Epithelial cell of proximal tubule (primary cell): ENCODE measurements at places on chromosomes 1 and 21. TPM values are rescaled to one million over a fixed set of nuclear protein-coding genes. Genes with fewer than 3 reads are reported as not detected.

GRCh38 chr1:87523466-87523865 is 194.8 kb downstream of the LMO4 start:
- no peak for DNase-seq

DNA sequence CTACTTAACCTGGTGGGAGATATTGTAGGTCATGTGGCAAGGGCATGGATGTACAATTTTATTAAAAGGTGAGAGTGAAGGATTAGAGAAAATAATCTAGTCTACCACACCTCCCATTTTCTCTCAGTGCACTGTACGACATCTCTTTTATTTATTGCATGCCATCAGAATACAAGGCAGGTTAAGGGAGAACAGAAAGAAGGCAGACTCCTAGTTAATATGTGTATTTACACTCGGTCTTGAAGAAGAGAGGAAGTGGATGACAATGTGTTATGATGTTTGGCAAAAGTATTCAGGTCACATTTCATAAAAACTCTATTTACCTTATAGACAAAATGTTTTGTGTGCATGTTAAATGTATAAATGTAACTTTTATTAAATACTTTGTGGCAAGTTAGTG is 306.1 kb downstream of the CTH start:
- DNase-seq: no peak

GRCh38 chr1:90721210-90722194 is 4.4 kb upstream of the BARHL2 start:
- DNase-seq: no peak

DNA sequence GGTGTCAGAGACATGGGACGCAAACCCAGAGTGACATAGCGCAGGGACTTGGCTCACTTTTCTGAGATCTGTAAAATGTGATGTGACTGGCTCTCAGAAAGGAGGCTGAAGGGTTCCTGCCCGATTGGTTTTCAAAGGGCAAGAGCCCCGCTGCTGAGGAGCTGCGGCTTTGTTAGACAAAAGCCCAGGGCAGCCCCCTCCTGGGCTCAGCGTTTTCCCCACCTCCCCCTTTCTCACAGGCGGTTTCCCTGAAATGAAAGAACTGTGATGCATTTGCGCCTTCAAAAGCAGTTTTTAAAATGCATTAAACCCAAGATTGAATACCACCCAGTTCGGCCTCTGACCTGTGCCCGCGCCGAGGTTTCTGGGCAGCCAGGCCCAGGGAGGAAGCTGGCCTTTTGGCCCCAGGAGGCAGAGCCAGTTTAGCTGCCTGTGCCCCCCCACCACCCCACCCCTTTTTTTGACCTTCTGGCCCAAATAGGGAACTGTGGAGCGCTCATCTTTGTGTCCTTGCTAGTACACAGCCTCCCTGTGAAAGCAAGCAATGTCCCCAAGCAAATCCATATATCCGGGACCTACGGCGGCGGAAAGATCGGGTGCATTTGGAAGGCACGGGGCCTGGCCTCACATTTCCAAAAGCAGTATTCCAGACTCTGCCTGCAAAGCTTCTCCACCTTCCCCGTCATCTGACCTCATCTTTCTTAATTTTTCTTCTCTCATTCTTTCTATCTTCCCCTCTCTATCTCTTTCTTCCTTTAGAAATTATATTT is 28.6 kb downstream of the CD247 start:
- DNase-seq: no peak

Gene MECR
- total RNA-seq: 19.7 and 38.8 TPM in 2 replicates

DNA sequence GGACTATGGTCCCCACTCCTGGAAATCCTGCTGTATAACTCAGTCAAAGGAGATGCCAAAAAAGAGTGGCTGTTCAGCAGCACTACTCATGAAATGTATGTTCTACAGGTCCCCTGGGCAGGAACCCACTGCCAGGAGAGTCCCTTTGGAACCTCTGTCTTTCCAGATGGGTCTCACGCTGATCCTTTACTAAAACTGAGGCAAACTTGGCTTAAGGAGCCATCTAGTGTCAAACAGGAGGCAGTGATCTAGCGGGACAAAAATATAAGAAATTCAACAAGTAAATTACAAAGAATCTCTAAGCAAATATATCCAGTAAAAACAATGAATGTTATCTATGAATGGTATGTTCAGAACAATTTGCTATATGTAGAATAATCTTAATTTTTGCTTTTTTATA is 80.5 kb upstream of the PRMT6 start:
- no peak for DNase-seq

DNA sequence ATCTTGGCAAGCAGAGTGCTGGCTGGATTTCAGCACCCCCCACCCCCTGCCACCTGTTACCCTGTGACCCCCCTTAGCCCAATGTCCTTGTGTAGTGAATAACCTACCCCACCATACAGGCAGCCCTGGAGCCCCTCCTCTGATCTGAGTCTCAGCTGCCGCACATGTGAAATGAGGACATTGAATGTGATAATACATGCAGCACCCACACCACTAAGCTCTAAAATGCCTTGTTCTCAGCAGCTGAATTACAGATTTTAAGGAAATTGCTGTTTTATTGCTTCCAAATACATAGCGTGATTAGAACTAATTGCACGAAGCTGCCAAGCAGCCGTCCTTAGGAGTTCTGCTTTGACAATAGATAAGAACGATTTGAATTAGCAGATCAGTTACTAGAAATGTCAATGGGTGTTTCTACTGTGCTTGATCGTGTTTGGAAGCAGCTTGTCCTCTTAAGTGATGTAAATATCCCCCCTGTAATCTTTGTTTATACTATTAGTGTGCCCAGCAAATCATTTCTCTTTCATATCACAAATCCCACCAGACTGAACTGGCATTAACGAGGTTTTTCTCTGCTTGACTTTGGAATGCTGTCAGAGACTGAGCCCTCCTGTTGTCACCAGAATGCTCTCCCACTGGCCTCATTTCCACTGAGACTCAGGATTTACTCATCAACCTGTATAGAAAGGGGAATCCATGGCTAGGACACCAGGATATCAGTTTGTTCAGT is 4.9 kb downstream of the SLAMF8 start:
- DNase-seq: no peak

- DNase-seq: no peak
Measured at GRCh38 chr1:115082949-115083348, 6.4 kb downstream of the TSPAN2 start.

- DNase-seq: no peak
Measured at GRCh38 chr1:67148516-67149178, 13.9 kb upstream of the C1orf141 start.

- no peak for DNase-seq
Measured at GRCh38 chr1:42279055-42279454, 56.0 kb downstream of the FOXJ3 start.

DNA sequence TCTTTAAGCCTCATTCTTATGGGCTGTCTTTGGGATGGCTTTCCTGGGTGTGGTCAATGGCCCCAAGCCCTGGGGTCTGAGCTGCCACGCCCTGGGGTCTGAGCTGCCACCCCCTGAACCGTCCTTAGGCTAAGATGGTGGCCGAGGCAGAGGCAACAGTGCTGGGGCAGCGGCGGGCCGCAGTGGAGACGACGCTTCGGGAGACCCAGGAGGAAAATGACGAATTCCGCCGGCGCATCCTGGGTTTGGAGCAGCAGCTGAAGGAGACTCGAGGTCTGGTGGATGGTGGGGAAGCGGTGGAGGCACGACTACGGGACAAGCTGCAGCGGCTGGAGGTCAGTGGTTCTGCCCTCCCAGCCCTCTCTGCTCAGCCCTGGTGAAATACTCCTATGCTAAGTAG is 10.3 kb upstream of the TUFT1 start:
- DNase-seq: no peak

GRCh38 chr1:223831755-223832636 is 13.8 kb downstream of the TP53BP2 start:
- no peak for DNase-seq

DNA sequence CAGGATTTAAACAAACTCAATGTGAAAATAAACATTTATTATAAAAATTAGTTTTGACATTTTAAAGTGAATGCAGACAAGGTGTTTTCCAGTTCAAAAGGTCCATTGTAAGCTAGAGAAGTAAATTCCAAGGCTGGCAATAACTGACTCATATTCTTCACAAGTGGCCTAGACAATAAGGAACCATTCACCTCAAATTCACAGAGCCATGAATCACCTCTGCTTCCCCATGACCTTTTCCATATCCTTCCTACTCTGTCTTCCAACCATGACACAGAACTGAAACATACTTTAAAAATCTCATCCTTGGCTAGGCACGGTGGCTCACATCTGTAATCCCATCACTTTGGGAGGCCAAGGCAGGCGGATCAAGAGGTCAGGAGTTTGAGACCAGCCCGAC is 24.8 kb downstream of the F11R start:
- DNase-seq: peak; percentile 96

DNA sequence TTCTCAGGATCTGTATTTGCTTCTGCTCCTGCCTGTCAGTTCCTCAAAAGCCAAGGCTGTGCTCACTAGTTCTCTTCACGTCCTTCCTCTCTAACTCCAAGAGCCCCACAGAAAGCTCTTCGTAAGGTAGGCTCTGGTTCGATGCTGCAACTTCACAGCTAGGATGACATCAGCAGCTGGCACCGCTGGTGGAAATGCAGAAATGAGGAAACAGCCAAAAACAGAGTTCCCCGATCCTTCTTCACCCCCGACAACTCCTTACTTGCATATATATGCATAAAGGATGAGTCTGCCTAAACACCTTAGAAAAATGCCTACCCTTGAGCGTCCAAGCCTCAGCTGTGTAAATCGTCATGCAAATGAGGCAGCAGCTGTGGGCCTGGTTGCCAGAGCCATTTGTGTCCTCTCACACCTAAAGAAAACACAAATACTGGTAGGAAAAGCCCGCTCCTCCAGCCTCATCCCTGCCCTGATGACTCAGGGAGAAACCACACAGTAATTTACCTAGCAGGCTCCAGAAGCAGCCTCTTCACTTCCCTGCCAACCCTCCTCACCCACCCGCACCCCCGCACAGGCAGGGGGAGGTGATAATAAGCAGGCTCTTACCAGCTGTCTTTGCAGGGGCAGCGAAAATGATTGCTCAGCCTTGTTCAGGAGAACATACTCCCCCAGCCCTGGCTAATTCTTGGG is 28.2 kb downstream of the BATF3 start:
- DNase-seq: no peak
